Activated CD4-positive, alpha-beta T cell treated with anti-CD3 and anti-CD28 coated beads for 4 hours (primary cell): ENCODE measurements at places on chromosomes 12 and 14.

DNA sequence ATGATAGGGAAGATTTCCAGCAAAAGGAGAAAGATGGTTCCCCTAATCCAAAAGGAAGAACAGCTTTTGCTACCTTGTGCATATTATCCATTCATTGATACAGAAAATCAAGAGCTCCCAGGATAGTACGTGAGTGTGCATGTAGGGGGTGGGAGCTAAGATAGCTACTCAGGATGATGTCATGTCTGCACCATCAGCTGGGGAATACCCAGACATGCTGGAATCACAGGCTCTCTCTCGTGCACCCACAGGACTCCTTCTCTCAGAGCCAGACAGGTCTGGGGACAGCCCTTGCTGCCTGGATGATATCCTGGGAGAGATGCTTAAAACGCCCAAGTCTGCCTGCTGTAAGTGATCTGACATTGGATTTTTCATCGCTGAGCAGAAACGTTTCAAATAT is 38.9 kb downstream of the FOXN3 start:
- peak; percentile 29 for DNase-seq

DNA sequence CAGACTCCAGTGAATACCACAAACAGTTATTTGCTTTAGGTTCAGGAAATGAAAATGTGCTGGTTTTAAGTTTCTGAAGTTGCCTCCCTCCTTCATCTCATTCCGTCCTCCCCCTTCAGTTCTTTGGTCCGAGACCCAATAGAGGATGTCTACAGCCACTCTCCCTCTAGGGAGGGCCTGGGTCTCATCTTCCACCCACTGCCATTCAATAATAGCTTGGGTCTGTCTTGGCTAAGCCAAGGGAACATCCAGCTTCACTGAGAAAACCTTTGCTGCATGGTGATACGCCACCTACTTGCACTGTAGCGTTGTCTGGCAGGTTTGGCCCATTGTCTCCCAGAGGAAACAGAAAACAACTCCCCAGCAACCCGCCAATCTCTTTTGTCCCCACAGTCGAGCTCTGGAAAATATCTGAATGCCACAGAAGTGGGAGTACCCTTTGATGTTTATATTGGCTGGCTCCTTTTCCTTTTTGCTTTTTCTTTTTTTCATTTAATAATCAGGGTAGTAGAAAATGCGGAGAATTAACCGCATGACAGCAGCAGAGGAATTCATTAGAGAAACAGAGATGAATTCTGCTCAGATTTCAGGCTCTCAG is 380.1 kb downstream of the RAD51B start:
- no peak for DNase-seq

- DNase-seq, result peak; percentile 64
Measured at GRCh38 chr12:121668750-121669520, 519 bp downstream of the MORN3 start.

- no peak for DNase-seq
Measured at GRCh38 chr12:80864046-80864735, 73.5 kb downstream of the LIN7A start.

DNA sequence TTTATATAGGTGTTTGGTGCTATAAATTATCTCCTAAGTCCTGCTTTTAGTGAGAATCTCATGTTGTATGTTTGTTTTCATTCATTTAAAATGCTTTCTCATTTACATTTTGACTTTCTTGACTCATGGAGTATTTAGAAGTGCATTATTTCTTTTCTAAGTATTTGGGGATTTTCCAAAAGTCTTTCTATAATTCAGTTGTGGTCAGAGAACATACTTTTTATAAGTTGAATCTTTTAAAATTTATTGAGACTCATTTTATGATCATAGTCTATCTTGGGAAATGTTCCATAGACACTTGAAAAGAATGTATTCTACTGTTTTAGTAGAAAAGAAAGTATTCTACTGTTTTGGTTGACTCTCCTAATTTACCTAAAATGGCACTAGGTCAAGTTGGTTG is 168.2 kb downstream of the AKAP6 start:
- DNase-seq, result no peak

- DNase-seq, result no peak
Measured at GRCh38 chr12:27657296-27657695, 39.0 kb upstream of the REP15 start.
